Stimulated activated CD4-positive, alpha-beta T cell treated with anti-CD3 and anti-CD28 coated beads, Interleukin-15, amount 100 ng/mL, for 1 hour (primary cell): ENCODE measurements at places on chromosomes 5 and 9.
A peak's percentile ranks its signal among the peaks of the same experiment; 100 is the strongest.

- no peak for DNase-seq
Measured at GRCh38 chr5:87300744-87301143, 33.1 kb downstream of the RASA1 start.

GRCh38 chr5:131209506-131210150 lies 38.9 kb downstream of the LYRM7 start:
- no peak for DNase-seq

DNA sequence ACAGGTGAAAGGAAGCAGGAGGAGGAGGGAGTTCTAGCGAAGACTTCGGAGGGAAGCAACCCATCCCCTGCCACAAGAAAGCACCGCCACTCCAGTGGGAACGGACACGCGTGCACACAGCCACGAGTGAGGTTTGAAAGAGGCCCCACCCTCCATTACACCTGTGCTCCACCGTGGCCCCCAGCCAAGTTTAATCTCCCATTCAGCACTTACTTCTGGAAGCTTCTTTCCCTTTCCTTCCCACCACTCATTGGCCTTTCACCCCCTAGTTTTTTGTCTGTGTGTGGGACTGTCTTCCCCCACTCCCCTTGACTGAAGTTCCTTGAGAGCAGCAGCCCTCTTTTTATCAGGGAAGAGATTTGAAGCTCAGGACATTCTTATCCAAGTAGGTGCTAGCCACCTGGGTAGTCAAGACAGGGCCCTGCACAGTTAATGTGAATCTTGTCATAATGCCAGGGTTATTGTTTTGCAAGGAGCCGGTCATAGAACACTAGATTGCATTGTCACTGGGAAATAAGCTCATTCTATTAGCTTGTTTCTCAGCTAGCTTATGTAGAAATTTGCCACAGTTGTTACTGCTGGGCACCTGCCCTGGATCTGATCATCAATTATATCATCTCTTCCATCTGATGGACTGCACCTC lies 256.0 kb downstream of the DOCK8 start:
- DNase-seq = no peak

GRCh38 chr5:136221340-136221739 lies 28.4 kb upstream of the SMIM32 start:
- DNase-seq = no peak

- no peak for DNase-seq
Measured at GRCh38 chr5:171388816-171389168, 1.1 kb downstream of the NPM1 start.

- no peak for DNase-seq
Measured at GRCh38 chr5:143964919-143965318, 153.0 kb downstream of the HMHB1 start.

GRCh38 chr9:111483858-111484571 lies at the start of gene ECPAS:
Gene ECPAS (minus strand): TSS chr9:111484383. CDS start chr9:111472918, 11,465 bp downstream.
- DNase-seq = peak; percentile 29

- DNase-seq = no peak
Measured at GRCh38 chr9:69279733-69280132, 45.3 kb upstream of the ENTREP1 start.

DNA sequence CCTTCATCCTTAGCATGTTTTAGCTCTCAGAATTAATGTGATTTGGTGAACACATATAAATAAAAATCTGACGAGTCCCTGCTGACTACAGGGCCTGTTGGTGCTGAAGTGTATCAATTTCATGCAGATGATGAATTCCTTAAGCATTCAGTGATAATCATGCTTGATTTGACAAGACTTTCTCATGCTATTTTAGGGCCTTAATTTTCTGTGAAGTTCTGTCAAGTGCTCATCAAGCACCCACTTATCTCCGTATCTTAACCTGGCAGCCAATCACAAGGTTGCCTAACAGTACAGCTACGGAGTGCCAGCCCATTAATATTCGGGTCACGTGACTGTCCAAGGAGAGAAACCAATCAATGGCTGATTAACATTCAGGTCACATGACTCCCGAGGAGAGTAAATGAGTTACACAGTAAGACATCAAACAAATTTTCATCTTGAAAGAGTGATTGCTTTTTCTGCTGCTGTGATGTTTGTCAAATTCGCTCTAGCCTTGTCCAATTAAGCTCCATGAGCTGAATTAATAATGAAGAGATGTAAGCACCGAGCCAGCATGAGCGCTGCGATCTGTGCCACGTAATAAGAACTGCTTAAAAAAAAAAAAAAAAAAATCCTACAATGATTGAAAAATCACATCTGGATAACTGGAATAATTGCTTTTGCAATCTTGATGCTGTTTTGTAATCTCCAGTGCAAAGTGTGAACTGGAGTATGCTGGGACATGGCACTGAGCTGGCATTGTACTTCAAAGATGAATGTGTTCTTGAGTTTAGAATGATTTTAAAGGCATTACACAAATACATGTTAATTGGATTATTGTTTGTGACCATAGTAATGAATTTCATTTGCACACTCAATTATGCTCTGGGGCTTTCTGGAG lies 104.3 kb upstream of the SPATA31D4 start:
- DNase-seq = no peak

DNA sequence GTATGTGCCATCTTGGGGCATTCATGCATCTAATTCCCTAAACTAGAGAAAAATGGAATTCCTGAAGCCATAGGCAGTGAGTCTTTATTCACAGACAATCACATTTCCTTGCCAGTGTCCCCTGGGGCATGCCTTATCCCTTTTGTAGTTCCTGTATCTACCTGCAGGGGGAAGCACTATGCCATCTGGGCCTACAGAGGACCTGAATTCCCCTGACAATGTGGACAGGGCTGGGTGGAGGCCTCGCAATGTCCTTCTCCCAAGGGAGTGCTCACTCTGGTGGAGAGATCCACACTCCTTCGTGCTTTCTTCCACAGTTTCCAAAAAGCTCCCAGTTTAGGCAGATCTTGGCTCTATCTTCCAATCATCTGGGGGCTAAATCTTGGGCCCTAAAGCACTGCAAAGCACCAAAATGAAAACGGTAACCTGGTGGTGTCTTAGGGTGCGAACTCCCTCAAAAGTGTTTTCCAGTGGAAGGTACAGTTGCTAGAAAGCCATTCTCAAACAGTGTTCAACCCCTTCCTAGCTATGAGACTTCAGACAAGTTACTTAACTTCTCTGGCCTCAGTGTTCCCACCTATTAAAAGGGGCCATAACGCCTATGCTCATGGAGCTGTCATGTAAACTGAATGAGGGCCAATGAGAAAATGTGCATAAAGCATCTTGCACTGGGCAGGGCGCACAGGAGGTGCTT lies 17.5 kb downstream of the WHRN start:
- no peak for DNase-seq

- no peak for DNase-seq
Measured at GRCh38 chr9:95202076-95202681, 115.3 kb downstream of the FANCC start.

GRCh38 chr5:18965893-18966292 lies 1022.1 kb downstream of the CDH18 start:
- no peak for DNase-seq

- DNase-seq = peak; percentile 10
Measured at GRCh38 chr9:88322906-88323566, 65.2 kb upstream of the SPIN1 start.

DNA sequence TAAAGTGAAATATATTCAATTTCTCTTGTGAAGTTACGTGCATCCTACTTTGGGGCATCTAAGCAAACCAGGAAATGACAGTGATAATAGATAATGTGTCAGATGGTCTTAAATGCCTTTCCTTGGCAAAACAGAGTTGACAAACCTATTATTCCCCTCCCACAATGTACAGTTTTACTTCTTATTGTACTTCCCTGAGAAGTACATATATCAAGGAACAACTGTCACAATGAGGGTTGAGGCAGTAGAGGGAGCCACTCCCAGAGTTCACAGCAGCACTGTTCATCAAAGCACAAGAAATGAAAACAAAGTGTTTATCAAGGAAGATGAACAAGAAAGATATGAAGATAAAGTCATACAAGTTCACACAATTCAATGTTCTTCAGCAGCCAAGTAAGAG lies 41.1 kb downstream of the ELAVL2 start:
- no peak for DNase-seq

DNA sequence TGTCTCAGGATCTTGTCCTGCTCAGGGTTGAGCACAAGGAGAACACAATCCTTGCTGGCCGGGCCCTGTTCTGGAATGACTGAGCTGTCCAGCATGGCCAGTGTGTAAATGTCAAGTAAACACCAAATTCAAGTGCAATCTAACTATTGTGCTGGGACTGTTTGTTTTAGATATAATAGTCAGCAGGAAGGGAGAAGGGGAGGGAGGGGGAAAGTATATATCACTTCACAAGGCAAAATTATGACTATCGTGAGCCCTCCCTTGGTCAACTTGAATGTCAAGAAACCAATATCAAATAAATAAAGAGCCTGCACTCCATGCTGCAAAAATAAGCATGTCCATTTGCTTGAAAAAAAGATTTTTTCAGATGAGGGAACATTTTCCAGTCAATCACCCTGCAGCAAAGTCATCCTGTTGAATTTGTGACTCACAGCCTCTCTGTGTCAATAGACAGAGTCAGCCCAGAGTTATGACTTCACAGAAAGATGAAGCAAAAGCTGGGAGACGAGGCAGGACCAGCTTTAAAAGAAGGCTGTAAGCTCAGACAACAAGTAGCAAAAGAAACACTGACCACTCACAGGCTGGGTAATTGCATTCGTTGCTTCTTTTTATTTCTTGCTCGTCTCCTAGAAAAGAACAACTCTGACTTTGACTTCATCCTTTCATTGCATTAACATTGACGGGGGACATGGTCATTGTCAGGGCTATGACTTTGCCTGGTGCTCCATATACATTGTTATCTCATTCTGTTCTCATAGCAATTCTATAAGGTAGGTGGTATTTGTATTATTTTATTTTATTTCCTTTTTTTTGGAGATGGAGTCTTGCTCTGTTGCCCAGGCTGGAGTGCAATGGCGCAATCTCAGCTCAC lies 15.3 kb upstream of the KLF4 start:
- DNase-seq = no peak

- no peak for DNase-seq
Measured at GRCh38 chr9:93132946-93133680, 938 bp downstream of the NINJ1 start.

DNA sequence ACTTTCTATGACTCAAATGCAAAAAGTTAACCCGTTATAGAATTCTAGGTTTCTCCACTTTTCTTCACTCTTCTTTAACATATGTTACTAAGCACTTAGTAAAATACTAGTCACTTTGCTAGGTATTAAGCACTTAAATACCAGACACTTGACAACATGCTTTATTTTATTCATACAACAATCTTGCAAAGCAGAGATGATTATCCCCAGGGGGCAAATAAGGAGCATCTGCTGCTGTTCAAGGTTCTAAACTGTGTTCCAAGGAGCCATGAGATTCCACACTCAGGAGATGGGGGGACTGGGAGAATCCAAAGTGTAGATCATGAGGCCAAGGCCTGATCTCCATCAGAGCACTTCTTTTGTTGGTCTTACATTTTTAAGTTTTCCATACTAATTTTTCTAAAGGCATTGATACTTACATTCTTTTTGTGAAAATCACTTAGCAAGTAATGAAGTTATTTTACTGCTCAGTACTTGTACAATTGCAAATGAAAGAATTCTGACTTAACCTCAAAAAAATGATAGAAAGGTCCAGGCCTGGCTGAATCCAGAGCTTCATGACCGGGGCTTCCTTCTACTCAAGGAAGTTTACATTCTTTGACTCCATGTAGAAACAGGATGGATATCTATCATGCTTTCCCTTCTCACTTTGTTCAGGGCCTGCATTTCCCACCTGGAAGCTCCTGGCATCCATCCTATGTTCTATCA lies 504.4 kb upstream of the WWC1 start:
- DNase-seq = no peak

DNA sequence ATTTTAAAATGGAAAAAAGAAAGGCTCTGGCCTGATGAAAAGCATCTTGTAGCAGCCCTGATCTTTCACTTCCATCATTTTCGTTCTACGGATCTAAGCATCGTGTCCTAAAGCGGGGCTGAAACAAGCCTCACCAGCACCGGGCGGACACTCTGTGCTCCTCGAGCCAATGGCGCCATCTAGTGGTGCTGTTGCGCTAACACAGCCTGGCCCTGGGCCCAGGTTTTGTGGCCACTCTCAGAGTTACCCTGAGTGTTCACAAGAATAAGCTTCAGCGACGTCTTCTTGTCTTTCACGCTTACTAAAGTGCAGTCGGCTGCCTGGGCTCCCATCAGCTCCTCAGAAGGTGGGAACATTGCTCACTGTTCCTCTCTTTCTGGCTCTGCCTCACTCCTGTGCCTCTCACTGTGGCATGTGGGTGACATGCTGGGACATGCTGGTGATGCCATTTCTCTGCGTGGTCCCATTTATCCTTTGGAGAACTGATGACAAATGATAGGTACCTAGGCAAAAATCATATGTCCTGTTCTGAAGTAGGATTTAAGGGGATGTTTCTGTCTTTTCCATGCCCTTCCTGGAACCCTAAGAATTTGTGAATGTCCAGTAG lies 32.7 kb downstream of the DMRT3 start:
- peak; percentile 54 for DNase-seq

- DNase-seq = no peak
Measured at GRCh38 chr9:25681266-25681665, 3.0 kb upstream of the TUSC1 start.

GRCh38 chr9:87818308-87818707 lies 64.4 kb upstream of the SPATA31E1 start:
- no peak for DNase-seq

GRCh38 chr5:69292306-69292705 lies 40.3 kb downstream of the CCDC125 start:
- no peak for DNase-seq

DNA sequence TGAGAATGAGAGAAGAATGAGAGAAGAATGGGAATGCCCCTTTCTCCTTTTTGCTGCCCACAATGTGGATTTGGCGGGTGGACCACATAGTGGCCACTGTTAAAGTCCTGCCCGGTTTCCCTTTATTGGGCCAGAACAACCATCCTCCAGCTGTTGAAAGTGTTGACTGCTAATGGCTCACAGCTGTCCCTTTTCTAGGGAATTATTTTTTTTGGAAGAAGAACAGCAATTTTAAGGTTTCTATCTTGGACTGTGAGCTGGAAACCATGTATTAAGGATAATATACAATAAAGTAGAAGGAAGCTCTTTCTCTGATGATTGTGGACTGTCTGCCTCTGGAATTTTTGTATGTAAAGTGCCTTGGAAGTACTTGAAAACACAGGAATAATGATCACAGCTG lies 185.9 kb downstream of the DMRT2 start:
- no peak for DNase-seq
